ENCODE measurements at places on chromosomes 2 and 18. TPM values are rescaled to one million over a fixed set of nuclear protein-coding genes. Genes with fewer than 3 reads are reported as not detected.
A peak's percentile ranks its signal among the peaks of the same experiment; 100 is the strongest.

GALNT3 gene
- 2.0 TPM for total RNA-seq

DNA sequence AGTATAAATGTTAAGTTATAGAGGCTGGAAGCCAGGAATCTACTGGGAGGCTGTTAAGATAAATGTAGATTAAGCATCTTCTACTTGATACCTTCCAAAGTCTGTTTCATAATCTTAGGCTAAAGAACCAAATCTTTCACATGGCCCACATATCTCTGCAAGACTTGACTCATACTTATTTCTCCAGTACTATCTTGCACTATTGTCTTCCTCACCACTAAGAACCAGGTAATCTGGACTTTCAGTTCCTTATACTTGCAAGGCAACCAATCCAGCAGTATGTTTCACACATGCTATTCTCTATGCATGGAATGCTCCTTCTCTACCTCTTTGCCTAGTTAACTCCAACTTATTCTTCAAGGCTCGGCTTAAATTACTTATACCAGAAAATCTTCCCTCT is 62.2 kb downstream of the RBMS1 start:
- DNase-seq: peak; percentile 50
- peaks cover 9% of the 10 kb centered on the region for H3K4me1 ChIP-seq
- H3K4me3 ChIP-seq: no peak overlapping the region
- no peaks in the 10 kb centered on the region for H3K27me3 ChIP-seq

GREB1L gene
- not detected for total RNA-seq

GRCh38 chr18:8657873-8658470 is 47.4 kb upstream of the MTCL1 start:
- no peaks in the 10 kb centered on the region for H3K27me3 ChIP-seq
- H3K4me3 ChIP-seq: no peak overlapping the region
- no peaks in the 10 kb centered on the region for H3K36me3 ChIP-seq
- DNase-seq: peak; percentile 32
- no peak overlapping the region for H3K27ac ChIP-seq

EFHD1 gene
- total RNA-seq: not detected

- no peak overlapping the region for H3K27ac ChIP-seq
- no peaks in the 10 kb centered on the region for H3K4me1 ChIP-seq
- no peak for DNase-seq
- H3K4me3 ChIP-seq: no peak overlapping the region
These were observed 438.5 kb downstream of the ZNF516 start for GRCh38 chr18:76056471-76057110.

- H3K36me3 ChIP-seq: no peaks in the 10 kb centered on the region
- H3K4me1 ChIP-seq: no peaks in the 10 kb centered on the region
- H3K27ac ChIP-seq: no peak overlapping the region
These were observed 49.8 kb downstream of the PLB1 start for GRCh38 chr2:28545590-28546200.

GRCh38 chr2:75199428-75200011 is at the start of gene TACR1:
TACR1 (minus strand) TSS chr2:75199520; CDS start chr2:75198934, 586 bp downstream.
- no peaks in the 10 kb centered on the region for H3K36me3 ChIP-seq
- H3K27me3 ChIP-seq: peaks cover 35% of the 10 kb centered on the region
- DNase-seq: peak; percentile 73
- H3K4me1 ChIP-seq: no peaks in the 10 kb centered on the region

DNA sequence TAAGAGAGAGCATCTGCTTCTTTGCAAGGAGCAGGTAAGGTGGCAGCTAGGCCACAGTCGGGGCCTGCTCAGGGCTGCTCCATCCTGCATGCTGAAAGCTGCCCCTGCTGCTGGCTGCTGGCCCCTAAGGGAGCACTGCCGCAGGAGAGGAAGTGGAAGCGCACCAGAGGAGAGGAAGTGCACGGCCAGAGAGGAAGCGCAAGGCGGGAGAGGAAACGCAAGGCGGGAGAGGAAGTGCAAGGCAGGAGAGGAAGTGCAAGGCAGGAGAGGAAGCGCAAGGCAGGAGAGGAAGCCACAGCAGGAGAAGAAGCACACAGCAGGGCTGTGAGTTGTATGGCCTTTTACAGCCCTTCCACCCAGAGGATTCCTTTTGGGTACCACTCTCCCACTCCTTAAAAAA is 539.0 kb upstream of the TNP1 start:
- no peak for DNase-seq
- H3K36me3 ChIP-seq: no peaks in the 10 kb centered on the region
- no peaks in the 10 kb centered on the region for H3K27me3 ChIP-seq
- H3K4me3 ChIP-seq: no peak overlapping the region
- H3K4me1 ChIP-seq: peaks cover 33% of the 10 kb centered on the region

MSH2 gene
- total RNA-seq: 33.3 TPM

- H3K4me1 ChIP-seq: no peaks in the 10 kb centered on the region
- H3K36me3 ChIP-seq: no peaks in the 10 kb centered on the region
- H3K27me3 ChIP-seq: no peaks in the 10 kb centered on the region
- no peak overlapping the region for H3K27ac ChIP-seq
- DNase-seq: no peak
These were observed 99.1 kb downstream of the MYO3B start for GRCh38 chr2:170276925-170277629.

GRCh38 chr18:23645568-23646175 is 17.0 kb downstream of the ANKRD29 start:
- DNase-seq: no peak
- peaks cover 37% of the 10 kb centered on the region for H3K27me3 ChIP-seq
- no peak overlapping the region for H3K27ac ChIP-seq

GRCh38 chr18:33404244-33404873 is 36.2 kb downstream of the CCDC178 start:
- no peak for DNase-seq
- no peak overlapping the region for H3K4me3 ChIP-seq

DNA sequence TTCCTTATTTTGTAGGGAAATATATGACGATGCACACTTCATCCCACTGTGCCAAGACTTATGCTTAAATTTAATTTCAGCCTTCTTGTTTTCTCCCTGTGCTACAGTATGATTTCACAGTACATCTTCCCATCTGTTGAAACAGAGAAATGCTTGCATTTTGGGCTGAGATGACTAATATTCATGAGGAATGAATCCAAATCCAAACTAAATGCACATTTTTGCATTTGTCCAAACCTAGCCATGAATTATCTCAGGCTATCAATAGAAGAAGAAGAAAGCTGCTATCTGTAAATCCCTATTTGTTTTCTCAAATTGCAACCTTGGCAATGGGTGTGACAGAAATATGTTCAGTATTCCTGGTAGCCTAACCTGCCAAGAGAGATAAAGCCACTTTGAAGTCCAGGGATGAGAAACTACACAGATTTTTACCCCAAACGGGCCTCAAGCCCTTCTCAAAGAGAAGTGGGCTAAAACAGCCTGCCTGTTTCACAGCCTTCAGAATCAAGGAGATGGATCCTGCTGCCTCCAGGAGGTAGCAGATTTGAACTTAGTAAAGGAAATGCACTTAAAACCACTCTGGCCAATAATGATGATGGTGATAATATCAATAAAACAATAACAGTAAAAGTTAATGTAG is 306.9 kb upstream of the NT5C1B start:
- no peaks in the 10 kb centered on the region for H3K36me3 ChIP-seq
- no peak overlapping the region for H3K27ac ChIP-seq
- no peaks in the 10 kb centered on the region for H3K27me3 ChIP-seq
- H3K4me1 ChIP-seq: peaks cover 18% of the 10 kb centered on the region
- no peak overlapping the region for H3K4me3 ChIP-seq
- peak; percentile 50 for DNase-seq

DNA sequence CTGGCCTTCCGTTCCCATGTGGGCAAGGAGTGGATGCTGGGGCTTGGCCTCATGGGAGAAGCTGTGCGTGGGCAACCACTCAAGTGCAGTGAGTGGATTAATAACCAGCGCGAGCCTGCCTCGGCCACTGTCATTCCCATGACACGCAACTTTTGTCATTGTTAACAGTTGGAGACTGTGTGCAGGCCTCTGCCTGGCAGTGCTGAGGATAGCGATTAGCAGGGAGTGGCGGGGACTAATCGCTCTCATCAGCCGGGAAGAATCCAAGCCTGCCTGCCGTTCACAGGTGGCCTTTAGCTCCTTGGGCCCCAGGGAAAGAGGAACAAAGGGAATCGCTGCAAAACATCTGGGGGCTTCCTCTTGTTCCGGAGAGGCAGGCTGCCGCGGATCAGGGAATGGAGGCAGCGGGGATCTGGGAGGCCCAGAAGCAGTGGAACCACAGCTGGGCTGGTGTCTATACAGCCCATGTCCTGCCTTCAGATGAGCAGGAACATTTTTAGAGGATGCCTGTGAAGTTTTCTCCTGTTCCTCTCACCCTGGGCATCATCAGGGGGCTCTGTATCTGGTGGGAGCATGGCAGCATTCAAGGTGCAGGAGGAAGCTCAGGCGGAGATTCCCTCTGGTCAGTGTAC is 53.8 kb downstream of the CTIF start:
- H3K27me3 ChIP-seq: no peaks in the 10 kb centered on the region
- no peak overlapping the region for H3K4me3 ChIP-seq
- DNase-seq: no peak
- peaks cover 12% of the 10 kb centered on the region for H3K36me3 ChIP-seq

- no peak for DNase-seq
- peaks cover 13% of the 10 kb centered on the region for H3K4me1 ChIP-seq
- no peaks in the 10 kb centered on the region for H3K36me3 ChIP-seq
- no peak overlapping the region for H3K4me3 ChIP-seq
These were observed 25.5 kb downstream of the CRACDL start for GRCh38 chr2:98910349-98911125.

SRD5A2 gene
- not detected for total RNA-seq

CRYGC gene
- total RNA-seq: not detected

LONRF2 gene
- total RNA-seq: 0.54 TPM

- no peaks in the 10 kb centered on the region for H3K4me1 ChIP-seq
- H3K27ac ChIP-seq: no peak overlapping the region
- DNase-seq: peak; percentile 45
- H3K4me3 ChIP-seq: no peak overlapping the region
- no peaks in the 10 kb centered on the region for H3K36me3 ChIP-seq
These were observed 4.2 kb upstream of the POU3F3 start for GRCh38 chr2:104849618-104850141.

DNA sequence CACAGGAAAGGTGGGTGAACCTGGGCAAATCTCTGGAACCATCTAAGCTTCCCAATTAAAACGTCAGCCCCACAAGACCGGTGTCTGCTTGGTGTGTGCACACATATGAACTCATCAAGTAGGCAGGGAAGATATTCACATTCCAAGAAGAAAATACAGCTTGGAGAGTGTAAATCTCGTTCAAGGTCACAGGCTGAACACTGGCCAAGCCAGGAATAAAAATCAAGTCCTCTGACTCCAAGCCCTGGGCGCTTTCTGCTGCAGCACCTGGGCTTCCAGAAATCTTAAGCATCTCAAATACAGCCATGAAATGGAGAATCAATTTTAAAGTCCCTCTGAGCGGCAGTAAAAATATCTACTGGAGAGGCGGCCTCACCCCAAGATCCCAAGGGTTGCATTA is 150.9 kb downstream of the TWIST2 start:
- no peak for DNase-seq
- no peak overlapping the region for H3K4me3 ChIP-seq
- peaks cover 3% of the 10 kb centered on the region for H3K4me1 ChIP-seq
- peaks cover 12% of the 10 kb centered on the region for H3K27me3 ChIP-seq
- H3K36me3 ChIP-seq: no peaks in the 10 kb centered on the region

DNA sequence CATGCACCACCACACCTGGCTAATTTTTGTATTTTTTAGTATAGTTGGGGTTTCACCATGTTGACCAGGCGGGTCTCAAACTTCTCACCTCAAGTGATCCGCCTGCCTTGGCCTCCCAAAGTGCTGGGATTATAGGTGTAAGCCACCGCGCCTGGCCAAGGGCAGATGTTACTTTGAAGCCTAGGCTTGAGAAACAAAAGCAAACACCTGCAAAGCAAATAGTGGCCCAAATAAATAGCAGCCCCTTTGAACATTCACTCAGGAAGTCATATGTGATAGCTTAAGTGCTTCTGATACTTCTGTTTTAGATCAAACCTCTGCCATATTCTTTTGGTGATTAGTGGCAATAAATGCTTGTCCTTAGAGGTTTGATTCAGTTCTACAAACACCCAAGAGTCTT is 404.5 kb upstream of the SMIM21 start:
- H3K4me3 ChIP-seq: no peak overlapping the region
- H3K27me3 ChIP-seq: no peaks in the 10 kb centered on the region
- no peaks in the 10 kb centered on the region for H3K4me1 ChIP-seq
- no peak for DNase-seq
- H3K27ac ChIP-seq: no peak overlapping the region

PECR gene
- total RNA-seq: 13.3 TPM

GRCh38 chr2:238100049-238100820 is at the start of gene ESPNL:
ESPNL (plus strand) TSS chr2:238100340; CDS start chr2:238100420, 80 bp downstream.
- H3K27ac ChIP-seq: no peak within 1 kb of the TSS
- no peaks in the 10 kb centered on the region for H3K36me3 ChIP-seq
- no peaks in the 10 kb centered on the region for H3K4me1 ChIP-seq
- H3K4me3 ChIP-seq: no peak within 1 kb of the TSS
- no peak for DNase-seq
- no peaks in the 10 kb centered on the region for H3K27me3 ChIP-seq

GRCh38 chr2:85503851-85504777 is 34.9 kb upstream of the MAT2A start:
- H3K27ac ChIP-seq: peak overlapping the region; percentile 72
- no peaks in the 10 kb centered on the region for H3K27me3 ChIP-seq
- H3K4me1 ChIP-seq: peaks cover 32% of the 10 kb centered on the region
- DNase-seq: peak; percentile 39
- H3K4me3 ChIP-seq: no peak overlapping the region
- H3K36me3 ChIP-seq: no peaks in the 10 kb centered on the region
